ENCODE measurements at places on chromosomes 7 and 10. TPM values are rescaled to one million over a fixed set of nuclear protein-coding genes. Genes with fewer than 3 reads are reported as not detected.

SPDYE1 gene
- not detected for total RNA-seq

FOXI2 gene
- total RNA-seq: not detected

OR2A7 gene
- total RNA-seq: 0.89 TPM

TLX1 gene
- total RNA-seq: not detected

C10orf105 gene
- total RNA-seq: not detected

GAD2 gene
- total RNA-seq: not detected

PTF1A gene
- not detected for total RNA-seq
